ENCODE measurements at places on chromosomes 1 and 21.

GRCh38 chr21:38800924-38801744 lies 4.6 kb upstream of the ETS2 start:
- no peak for DNase-seq

GRCh38 chr1:89523572-89524368 lies 859 bp upstream of the LRRC8B start:
- peak; percentile 67 for DNase-seq

DNA sequence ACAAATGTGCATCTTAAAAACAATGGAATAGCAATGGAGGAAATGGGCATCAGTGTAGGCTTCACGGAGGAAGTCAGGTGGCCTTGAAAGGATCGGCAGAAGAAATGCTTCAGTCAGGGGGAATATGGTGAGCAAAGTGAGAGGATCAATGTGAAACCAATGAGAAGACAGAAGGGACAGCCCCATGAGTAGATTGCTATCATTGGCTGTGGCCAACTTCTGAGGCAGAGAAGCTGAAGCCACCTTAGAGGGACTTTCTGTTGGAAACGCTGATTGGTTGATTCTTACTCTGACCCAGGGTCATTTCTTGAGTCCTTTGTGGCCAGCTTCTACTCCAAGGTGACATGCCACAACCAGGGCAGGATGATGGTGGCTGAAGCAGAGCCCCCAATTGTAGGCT lies 130.7 kb upstream of the ZNF648 start:
- DNase-seq, result no peak

DNA sequence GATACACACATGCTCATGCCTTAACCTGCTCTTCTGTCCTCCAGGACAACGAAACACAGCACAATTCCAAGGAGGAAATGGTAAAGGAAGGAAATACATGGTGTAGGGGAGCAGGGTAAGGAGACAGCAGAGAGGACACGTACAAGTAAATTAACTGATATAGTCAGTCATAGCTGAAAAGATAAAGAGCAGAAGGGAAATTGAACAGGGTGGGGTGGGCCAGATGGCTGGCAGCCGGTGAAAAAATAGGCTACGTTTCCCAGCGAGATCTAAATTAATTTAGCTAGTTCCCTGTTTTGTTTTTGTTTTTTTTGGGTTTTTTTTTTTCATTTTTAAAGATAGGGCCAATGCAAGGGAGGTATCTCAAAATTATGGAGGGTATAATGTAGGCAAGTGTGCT lies 109.2 kb downstream of the FAM78B start:
- no peak for DNase-seq

- no peak for DNase-seq
Measured at GRCh38 chr1:179935909-179936496, 18.6 kb upstream of the CEP350 start.

DNA sequence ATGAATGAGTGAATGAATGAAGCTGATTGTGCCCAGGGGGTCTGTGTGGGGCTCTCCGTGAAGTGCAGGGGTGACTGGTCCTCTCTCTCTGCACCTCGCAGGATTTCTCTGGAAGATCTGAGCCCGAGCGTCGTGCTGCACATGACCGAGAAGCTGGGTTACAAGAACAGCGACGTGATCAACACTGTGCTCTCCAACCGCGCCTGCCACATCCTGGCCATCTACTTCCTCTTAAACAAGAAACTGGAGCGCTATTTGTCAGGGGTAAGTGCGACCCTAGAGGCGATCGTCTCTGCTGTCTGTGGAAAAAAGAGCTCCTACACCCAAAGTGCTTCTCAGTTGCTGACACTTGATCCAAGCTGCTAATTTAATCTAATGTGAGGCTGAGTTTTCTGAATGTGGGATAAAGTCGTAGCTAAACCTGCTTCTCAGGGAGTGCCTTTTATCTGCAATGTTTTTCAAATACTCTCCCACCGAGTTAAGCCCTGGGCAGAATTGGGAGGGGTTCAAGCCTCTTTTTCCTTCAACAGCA lies 101.7 kb downstream of the HUNK start:
- DNase-seq, result no peak

DNA sequence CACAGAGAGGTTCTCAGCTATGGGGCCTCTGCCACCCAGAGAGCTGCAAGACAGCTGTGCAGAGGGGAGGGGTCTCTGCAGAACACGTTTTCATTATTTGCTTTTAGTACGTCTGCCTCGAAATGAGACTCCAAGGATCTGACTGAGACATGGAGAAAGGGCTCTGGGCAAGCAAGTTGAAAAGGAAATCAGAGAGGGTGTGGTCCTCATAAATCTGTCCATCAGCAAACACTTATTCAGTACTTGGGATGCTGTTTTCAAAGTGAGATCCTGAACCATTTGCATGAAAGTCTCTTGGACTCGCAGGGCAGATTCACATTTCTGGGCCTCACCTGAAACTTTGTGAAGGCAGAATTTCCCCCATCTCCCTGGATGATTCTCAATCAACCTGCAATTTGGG lies 197.4 kb upstream of the GALNT2 start:
- DNase-seq, result no peak

GRCh38 chr1:168089326-168089978 lies 47.3 kb downstream of the GPR161 start:
- no peak for DNase-seq

DNA sequence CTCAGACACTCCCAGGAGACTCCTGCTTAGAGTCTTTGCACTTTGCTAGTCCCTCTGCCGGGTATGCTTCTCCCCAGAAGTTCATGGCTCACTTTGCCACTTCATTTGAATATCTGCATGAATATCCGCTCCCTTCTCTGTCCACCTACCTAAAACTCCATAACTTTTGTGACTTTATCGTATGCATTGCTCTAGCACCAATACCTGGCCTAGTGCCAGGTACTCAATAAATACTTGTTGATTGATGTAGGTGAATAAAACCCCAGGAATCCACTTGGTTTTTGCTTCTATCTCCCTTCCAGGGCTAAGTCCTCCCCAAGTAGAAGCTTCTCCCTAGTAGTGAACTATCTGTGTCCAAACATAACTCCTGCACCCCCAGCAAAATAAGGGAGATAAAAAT lies 27.8 kb upstream of the CTTNBP2NL start:
- DNase-seq, result no peak

- DNase-seq, result no peak
Measured at GRCh38 chr21:15788847-15789523, 59.2 kb downstream of the USP25 start.

GRCh38 chr1:107943694-107944093 lies 21.3 kb downstream of the VAV3 start:
- no peak for DNase-seq

- DNase-seq, result no peak
Measured at GRCh38 chr1:38941093-38941492, 537 bp downstream of the RHBDL2 start.

DNA sequence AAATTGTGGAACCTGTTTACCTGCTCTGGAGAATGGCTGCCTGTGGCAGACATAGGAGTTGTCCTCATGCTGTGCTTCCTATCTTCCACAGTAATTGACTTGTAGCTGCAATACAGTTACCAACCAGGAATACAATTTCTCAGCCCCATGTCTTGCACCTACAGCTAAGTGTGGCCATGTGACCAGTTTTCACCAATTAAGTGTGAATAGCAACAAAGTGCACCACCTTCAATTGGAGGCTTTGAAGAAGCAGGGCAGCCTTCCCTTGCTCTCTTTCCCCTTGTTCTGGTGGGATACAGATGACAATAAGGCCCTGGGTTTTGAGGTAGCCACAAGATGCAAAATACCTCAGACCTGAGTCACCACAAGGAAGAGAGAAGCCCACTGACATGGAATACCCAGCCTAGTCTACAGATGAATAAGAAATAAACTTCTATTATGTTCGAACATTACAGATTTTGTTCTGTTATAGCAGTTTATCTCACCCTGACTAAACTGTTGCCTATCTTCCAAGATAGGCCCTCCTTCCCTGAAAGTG lies 70.2 kb upstream of the S1PR1 start:
- no peak for DNase-seq

GRCh38 chr1:204478172-204478899 lies 16.3 kb downstream of the PIK3C2B start:
- DNase-seq, result no peak

- DNase-seq, result peak; percentile 11
Measured at GRCh38 chr1:21669258-21670058, at the start of gene RAP1GAP. RAP1GAP (minus strand) TSS chr1:21669357; CDS start chr1:21620032, 49,325 bp downstream.

- no peak for DNase-seq
Measured at GRCh38 chr1:110680036-110680735, 5.4 kb upstream of the KCNA3 start.

GRCh38 chr1:109298666-109299557 lies 7.9 kb downstream of the MYBPHL start:
- no peak for DNase-seq

DNA sequence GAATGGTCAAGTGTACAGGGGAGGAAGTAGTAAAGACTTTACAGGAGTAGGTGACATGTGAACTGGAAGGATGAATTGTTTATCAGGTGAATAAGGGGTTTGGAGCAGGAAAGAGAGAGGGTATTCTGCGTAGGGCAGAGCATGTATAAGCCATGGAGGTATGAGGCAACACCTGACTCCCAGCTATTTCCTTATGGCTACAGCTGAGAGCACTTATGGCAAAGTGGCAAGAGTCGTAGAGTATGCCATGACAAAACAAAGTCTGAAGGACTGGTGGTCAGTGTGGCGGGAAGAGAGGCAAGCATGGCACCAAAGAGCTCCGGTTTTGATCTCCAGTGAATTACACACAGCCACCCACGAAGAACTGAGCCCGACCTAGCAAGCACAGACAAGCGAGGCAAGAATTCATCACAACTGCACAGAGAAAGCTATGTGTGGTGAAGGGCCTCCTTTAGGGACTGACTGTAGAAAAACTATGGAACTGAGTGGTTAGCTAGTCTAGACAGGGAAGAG lies 9.0 kb upstream of the ELOVL1 start:
- no peak for DNase-seq

- DNase-seq, result no peak
Measured at GRCh38 chr21:22703521-22703920, 1705.3 kb downstream of the NCAM2 start.

DNA sequence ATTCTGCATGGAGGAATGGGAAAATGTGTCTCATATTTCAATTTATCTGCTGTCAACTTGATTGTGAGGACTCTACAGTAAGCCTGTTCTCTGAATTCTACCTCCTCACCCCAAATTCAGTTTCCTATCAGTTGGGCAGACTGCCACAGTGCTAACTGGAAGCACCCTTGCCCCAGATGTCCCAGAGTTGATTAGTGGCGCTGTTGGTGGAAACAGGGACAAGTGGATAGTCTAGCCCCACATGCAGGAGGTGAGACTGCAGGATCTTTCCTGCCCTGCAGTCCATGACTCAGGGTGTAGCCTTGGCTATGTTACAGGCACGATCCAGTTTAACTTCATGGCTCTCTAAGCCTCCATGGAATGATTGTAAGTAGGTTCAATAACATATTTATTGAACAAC lies 22.1 kb downstream of the ADAM30 start:
- DNase-seq, result no peak

DNA sequence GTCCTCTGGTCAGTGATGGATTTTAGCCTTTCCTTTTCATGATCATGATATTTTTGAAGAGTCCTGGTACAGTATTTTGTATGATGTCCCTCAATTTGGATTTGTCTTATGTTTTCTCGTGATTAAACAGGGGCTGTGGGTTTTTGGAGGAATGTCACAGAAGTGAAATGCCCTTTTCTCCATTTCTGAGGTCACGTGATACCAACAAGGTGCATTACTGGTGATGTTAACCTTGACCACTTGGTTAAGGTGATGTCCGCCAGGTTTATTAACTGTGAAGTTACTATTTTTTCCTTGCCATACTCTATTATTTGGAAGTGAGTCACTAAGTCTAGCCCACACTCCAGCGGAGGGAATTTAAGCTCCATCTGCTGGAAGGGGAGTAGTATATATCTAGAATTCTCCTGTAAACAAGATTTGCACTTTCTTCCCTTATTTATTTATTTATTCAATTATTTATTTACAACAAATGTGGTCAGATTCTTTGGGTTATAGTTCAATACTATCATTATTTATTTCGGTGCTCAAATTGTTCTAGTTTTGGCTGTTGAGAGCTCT lies 123.4 kb downstream of the HIVEP3 start:
- no peak for DNase-seq

- no peak for DNase-seq
Measured at GRCh38 chr1:9291914-9292360, 757 bp upstream of the SPSB1 start.

DNA sequence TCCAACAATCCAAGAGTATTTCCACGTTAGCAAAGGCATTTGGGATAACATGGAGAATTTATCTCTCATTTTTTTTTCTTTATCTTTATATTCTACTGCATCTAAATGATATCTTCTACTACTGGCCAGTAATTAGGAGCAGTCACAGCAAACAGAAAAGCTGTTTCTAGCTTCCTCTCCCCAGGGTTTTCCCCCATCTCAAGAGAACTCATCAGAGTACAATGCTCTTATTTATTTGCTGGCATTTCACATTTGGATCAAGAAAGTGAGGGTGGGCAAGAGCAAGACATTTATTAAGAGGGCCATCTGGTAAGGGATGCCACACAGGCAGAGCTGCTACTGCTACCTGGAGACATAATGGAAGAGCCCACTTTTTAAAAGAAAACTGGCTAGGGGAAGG lies 368.2 kb downstream of the USH2A start:
- no peak for DNase-seq

DNA sequence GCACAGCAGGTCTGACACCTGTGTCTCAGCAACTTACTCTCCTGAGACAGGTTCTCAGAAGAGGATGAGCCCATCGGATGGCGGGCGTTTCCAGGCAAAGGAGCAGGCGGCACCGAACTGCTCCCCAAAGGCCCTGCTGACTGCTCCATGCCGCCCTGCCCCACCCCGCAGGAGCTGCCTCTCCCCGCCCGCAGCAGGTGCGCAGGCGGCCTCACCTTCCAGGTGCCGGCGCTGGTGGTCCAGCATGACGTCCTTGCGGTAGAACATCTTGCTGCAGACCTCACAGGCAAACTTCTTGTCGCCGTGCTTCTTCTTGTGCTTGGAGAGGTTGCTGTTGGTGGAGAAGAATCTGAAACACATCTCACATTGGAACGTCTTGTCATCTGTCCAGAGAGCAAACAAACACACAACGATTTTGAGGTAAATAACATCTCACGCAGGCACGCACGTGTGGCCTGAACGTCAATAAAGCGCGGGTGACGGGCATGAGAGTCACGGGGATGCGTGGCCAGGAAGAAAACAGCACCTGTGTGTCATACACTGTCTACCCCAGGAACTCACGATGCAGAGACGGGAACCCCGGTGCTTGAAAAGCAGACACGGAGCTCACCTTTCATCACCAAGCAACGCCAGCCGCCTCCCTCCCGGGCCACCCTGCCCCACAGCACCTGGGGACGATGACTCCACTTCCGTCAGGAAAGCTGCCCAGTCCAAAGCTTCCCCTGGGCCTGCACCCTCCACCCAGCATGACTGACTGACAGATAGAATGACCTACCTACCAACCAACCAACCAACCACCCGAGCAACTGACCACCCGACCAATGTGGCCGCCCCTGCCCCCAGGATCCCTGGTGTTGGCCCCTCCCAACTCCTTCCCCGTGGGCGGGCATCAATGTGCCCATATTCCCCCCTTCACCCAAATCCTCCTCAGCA lies 50.9 kb downstream of the PRDM15 start:
- DNase-seq, result no peak

GRCh38 chr1:174912264-174912663 lies 87.5 kb upstream of the CACYBP start:
- no peak for DNase-seq
